Renal cortical epithelial cell (primary cell): ENCODE measurements at places on chromosomes 3 and 15.

GRCh38 chr15:89052474-89052873 lies 35.8 kb upstream of the ABHD2 start:
- DNase-seq: peak; percentile 95

DNA sequence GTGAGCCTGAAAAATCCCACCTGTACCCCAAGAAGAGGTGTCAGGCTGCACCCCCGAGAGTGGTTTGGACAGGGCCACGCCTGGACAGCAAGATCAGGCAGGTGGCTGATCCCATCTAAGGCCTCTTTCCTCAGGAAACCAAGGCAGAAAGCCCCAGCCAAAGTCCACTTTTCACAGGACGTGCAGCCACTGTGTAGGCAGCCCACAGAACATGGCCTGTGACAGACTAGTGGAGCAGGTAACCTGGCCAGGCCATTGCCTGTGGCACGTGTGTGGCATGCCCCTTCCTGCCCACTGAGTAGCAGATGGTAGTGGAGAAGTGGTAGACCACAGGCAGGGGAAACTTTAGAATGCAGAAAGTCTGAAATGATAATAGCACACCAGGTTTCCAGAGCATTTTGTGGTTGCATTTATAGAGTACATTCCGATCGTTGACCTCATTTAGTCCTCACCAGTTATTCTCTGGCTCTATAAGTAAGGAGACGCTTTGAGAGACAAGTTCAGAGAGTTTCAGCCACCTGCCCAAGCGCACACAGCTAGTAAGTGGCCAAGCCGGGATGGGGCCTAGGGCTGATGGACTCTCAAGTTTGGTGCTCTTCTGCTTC lies 68.7 kb downstream of the AAGAB start:
- no peak for DNase-seq

- peak; percentile 69 for DNase-seq
These were observed 160.5 kb downstream of the FGF12 start for GRCh38 chr3:192566706-192567290.

DNA sequence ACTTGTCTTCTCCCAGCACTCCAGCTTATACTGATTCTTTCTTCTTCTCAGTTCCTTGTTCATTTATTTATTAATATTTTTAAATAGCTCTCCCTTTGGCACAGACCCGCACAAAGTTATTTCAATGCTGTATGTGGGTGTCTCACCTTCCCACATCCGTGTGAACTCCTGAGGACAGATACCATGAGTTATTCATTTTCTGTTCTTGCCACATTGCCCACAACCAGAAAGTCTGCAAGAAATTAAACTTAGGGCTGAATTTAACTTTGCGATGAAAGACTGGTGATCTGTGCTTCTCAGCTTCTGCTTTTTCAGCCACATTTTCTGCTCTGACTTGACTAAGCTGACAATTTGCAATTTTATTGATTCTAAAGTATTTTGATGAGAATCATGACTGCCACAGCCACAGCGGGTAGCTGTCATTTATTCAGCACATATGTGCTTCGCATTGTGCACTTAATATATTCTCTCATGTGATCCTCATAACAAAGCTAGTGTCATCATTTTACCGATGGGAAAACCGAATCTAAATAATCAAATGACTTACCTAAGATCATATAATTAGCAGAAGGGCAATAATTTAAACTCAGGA lies 569.8 kb downstream of the EDEM1 start:
- DNase-seq: no peak

DNA sequence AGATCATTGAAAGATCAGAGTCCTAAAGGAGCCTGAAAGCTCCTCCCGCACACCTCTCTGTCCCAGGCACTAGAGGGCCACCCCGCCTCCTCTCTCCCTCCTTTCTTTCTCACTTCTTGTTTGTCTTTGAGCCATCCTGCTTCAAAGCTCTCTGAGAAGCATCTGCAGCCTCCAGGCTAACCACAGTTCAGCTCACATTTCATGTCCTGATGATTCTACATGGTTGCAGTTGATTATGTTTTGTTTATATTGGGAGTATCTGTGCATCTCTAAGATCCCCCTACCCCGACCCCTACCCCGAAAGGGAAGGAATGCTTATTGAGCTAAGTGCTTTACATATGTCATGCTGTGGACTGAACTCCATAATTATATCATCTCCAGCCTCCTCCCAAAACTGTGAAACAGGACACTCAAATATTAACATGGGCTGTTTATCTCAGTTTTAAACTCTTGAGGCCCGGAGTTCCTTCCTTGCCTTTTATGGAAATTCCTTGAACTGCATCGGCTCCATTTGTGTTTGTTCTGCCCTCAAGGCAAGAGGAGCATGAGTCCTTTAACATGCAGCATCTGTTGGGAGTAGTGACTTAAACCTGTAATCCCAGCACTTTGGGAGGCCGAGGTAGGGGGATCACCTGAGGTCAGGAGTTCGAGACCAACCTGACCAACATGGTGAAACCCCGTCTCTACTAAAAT lies 30.9 kb downstream of the MGLL start:
- DNase-seq: peak; percentile 51

DNA sequence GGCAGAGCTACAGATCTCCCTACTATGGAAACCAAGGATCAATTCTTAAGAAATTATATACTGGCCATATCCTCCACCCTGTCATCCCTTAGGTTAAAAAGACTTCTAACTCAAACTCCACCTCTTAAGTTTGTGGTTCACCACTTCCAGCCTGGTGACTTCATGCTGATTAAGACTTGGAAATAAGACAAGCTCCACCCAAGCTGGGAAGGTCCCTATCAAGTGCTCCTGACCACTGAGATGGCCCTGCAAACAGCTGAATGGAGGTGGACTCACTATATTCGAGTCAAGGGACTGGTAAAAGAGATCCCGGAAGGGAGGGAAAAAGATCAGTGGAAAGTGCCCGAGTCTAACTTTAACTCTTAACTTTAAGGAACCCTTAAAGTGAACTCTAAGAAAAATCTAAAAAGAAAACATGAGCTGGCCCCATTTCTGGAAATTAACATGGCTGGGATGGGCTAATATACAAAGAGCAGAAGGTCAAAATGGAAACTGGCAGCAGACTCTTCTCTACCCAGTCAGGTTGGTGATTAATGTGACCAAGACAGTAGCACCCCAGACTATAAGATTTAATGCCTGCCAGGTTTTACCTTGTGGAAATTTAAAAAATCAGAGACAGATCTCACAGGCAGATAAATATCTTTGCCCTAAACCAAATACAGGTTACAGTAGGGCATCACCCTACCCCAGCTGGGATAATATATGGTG lies 43.9 kb downstream of the PPCDC start:
- peak; percentile 72 for DNase-seq

DNA sequence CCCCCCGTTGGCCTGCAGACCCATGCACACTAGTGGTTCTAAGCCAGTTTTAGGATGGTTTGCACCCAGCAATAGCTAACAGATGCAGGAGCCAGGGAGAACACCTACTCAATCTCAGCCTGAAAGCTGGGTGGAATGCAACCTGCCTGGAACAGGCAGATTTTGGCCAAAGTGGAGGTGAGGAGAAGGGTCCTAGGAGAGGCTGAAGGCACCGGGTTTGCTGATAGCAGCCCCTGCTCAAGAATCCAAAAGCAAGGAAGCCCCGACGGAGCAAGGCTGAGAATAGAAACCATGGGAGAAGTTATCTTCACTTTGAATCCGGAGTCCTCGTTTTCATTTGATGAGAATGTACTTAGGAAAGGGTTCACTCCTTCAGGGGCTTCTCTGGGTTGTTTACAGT lies 9.9 kb downstream of the RRP9 start:
- no peak for DNase-seq

GRCh38 chr3:65899226-65899625 lies 139.5 kb downstream of the MAGI1 start:
- no peak for DNase-seq

DNA sequence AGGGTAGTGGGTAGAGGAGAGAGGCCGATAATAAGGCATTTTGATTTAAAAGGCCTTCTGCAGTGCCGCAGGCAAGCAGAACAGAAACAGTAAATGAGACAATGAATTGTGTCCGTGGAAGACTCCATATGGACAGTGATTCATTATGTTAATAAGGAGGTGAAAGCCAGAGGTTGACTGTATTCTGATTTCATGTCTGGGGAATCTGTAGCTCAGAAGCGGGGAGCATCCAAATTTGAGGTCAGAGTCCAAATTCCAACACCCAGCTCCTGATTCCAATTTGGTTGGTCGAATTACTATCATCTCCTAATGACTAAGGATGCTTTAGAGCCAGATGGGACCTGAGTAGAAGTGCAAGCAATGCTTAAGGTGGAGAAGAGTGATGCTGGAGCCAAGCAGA lies 1.0 kb upstream of the TBC1D21 start:
- DNase-seq: no peak

DNA sequence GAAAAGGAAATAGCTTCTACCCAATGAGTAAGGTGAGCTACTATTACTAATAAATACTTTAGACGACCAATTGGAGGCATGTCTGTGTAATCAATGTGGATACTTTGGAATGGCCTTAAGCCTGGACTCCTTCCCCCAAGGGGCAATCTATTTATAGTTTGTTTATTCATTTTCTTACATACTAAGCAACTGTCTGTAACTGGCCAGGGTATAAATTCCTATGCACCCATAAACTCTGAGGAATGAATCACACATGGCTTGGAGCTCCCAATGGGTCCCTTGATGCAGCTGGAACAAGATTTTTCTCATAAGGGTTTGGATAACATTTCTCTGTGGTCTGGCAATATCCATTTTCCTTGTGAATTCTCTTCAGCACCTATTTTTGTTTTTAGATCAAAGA lies 506.8 kb downstream of the EDEM1 start:
- DNase-seq: peak; percentile 66

GRCh38 chr15:71328453-71328852 lies 213.2 kb downstream of the THSD4 start:
- peak; percentile 16 for DNase-seq

DNA sequence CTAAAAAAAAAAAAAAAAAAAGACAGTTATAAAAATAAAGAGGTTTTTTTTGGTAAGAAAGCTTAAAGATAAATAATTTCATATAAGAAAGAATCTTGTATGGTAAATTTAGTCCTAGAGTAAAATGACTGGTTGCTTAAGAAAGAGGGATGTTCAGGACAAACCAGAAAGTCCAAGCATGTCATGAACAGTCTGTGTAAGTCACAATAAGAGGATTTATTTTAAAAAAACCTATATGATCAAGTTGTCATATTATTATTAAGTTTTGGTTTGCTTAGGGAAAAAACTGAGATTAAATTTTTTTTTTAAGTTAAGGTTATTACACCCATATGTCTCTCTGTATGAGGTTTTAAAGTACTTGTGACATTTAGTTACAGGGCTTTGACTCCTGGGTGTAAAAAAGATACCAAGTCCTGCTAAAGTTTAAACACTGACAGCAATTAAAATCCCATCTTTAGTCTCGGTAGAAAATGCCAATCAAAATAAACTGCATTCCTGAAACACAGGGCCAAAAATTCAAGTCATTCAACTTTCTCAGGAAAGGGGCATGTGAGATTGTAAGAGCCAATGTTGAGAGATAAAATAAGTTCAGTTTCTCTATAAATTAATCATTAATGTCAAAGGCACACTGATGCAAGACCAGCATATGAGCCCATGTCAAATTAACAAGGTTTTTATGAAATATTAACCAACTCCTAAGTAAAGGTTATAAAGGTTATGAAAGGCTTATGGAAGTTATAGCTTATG lies 8.5 kb upstream of the BDH1 start:
- peak; percentile 8 for DNase-seq

DNA sequence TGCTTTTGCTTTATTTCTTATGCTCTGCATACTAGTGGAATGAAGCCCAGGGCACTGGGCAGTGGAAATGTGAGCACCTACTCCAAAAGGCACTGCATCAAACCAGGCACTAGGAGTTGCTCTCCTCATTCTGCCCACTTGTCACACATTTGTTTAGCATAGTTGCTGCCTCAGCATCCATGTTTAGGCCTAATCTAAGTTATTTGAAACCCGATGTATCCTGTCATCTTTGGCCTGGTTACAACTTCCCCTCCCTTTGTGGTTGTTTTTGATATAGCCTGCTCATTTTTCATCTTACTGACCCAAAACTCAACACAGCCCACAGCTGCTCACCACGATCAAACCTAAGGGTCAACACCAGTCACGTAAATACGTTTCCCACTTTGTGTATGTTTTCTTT lies 82.2 kb upstream of the SELENOK start:
- DNase-seq: no peak

DNA sequence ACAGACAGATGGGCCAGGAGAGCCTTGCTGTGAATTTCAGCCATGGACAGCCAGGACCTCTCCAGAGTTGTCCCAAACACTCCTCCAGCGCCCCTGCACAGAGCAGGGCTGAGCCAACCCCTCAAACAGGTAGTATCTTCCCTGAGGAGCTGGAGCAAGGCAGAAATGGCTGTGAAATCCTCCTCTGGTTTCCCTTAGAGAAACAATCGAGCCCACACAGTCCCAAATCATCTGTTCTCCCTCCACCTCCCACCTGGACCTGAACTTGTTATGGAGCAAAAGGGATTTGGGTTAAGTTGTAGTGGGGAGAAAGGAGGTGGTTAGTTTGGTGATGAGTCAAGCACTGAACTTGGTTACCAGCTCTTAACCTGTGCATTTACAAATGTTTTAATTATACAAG lies 205.7 kb upstream of the BHLHE40 start:
- no peak for DNase-seq

GRCh38 chr3:188026191-188026968 lies 127.6 kb upstream of the LPP start:
- DNase-seq: peak; percentile 100

GRCh38 chr3:146873748-146874147 lies 268.6 kb upstream of the PLSCR5 start:
- DNase-seq: no peak

GRCh38 chr3:5227812-5228211 lies 40.3 kb downstream of the EDEM1 start:
- no peak for DNase-seq

DNA sequence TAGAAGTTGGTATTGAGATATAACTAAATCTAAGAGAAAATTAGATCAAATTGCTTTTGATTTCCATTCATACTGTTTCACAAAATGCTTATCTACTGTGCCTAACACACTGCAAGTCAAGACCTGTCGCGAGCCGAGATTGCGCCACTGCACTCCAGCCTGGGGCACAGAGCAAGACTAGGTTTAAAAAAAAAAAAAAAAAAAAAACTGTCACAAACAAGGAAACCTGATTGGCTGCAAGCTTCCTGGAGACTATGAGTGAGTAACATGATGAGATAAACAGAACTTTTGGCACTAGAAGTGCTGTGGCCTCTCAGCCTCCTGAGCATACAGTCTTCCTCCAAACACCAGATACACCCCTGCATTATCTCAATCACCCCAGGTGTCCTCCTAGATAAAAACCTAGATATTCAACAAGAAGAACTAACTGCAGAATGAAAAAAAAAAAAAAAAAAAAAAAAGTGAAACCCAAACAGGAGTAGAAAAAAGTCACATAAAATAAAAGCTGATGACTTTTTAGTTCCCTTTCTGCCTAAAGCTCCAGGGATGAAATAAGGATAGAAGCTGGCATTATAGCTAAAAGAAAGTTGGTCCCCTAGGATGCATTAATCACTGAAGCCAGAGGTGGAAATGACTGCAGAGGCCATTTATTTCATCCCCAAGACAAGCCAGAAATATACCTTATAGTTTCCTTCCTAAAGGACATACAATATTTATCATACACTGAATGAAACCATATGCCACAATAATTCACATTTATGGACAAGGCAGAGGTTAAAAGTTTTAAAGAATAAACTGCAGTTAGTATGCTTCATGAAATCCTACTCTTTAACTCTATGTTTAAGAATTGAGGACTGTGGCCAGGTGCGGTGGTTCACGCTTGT lies 82.4 kb downstream of the P3H2 start:
- peak; percentile 91 for DNase-seq
